Large intestine (tissue), 12 donors: ENCODE measurements at places on chromosomes 1 and 21. TPM values are rescaled to one million over a fixed set of nuclear protein-coding genes. Genes with fewer than 3 reads are reported as not detected.

ACTL8 gene
- polyA plus RNA-seq, result not detected

KRTAP23-1 gene
- polyA plus RNA-seq, result not detected

RIMKLA gene
- polyA plus RNA-seq, result 0.78 TPM

CXADR gene
- polyA plus RNA-seq, result 56.5 TPM

C1QTNF12 gene
- 50.5 TPM for polyA plus RNA-seq

ASCL5 gene
- polyA plus RNA-seq, result 0.15 TPM
